Endothelial cell of umbilical vein (primary cell): ENCODE measurements at places on chromosomes 3 and 15.

DNA sequence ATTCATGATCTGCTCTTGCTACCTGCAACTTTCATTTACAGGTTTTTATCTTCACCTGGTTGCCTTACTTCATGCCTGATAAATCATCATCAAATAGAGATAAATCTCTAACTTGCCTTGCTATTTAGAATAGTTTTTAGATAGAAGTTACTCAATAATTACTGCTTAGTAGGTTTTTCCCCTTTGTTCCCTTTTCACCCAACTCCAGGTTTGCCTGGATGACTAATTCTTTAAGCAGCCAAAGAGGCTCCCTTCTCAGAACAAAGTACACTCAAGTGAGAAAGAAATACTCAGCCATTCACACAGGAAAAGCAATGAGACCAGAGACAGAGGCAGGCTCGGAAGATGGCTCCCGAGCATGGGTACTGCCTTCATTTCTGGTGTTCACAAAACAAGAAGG is 268.1 kb upstream of the CRBN start:
- no peak for DNase-seq

DNA sequence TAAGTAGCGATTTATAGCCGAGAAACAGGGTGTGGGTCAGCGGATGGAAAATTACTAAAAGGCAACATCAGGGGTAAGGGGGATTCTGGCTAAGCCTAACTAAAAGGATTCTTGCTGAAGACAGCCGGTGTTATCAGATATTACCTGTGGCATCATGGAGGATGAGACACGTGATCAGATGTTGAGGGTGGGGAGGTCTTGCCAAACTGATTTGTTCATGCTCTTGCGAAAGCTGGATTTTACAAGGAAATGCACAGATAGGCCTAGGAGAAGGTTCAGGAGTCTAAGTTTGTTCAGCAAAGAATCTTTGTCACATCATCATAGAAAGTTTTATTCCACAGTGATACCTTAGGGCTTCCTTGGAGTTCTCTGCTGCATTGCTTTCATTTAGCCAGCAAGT is 396.8 kb upstream of the TBL1XR1 start:
- no peak for DNase-seq

GRCh38 chr3:120281261-120281660 is 3.8 kb downstream of the GPR156 start:
- DNase-seq, result no peak

DNA sequence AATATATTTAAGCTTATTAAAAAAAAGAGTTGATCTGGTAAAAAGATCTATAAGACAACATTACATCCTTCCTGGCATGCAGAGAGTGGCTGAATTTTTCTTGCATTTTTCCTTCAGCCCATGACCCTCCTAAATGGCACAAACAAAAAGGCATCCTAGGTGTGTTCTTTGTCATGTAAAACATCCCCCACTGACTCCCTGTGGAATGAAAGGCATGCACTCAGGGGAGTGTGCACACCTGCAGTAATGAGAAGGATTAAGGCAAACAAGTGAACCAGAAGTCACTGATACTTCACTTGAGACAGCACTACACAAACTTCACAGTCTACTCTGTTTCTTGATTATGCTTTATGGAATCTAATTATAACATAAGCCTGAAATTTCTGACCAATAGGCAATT is 195.0 kb downstream of the RBMS3 start:
- DNase-seq, result no peak

- DNase-seq, result no peak
Measured at GRCh38 chr15:68301301-68301700, 23.8 kb downstream of the FEM1B start.

- no peak for DNase-seq
Measured at GRCh38 chr3:188860147-188860546, 311.6 kb upstream of the TPRG1 start.

GRCh38 chr3:59288951-59289350 is 239.1 kb upstream of the CFAP20DC start:
- DNase-seq, result no peak
